CD4-positive, alpha-beta T cell treated with Interleukin-17A for 4 hours (primary cell): ENCODE measurements at places on chromosomes 12 and 14.

DNA sequence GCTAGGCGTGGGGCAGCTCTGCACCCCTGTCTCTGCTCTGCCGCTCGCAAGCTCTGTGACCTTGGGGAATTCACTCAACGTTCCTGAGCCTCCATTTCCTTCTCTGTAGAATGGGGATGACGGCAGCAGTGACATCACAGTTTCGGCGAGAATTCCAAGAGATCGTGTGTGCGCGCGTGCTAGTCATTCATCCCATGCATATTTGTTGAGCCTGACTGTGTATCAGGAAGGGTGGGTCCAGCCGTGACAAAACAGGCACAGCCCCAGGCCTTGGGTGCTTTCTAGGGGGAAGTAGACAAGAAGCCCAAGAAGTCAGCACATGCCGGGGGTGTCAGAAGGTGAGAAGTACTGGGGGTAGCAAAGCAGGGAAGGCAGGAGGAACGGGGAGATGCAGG is 145.6 kb upstream of the NCOR2 start:
- peak; percentile 8 for DNase-seq

- no peak for DNase-seq
These were observed 2.5 kb downstream of the PLEKHG3 start for GRCh38 chr14:64706593-64707193.

DNA sequence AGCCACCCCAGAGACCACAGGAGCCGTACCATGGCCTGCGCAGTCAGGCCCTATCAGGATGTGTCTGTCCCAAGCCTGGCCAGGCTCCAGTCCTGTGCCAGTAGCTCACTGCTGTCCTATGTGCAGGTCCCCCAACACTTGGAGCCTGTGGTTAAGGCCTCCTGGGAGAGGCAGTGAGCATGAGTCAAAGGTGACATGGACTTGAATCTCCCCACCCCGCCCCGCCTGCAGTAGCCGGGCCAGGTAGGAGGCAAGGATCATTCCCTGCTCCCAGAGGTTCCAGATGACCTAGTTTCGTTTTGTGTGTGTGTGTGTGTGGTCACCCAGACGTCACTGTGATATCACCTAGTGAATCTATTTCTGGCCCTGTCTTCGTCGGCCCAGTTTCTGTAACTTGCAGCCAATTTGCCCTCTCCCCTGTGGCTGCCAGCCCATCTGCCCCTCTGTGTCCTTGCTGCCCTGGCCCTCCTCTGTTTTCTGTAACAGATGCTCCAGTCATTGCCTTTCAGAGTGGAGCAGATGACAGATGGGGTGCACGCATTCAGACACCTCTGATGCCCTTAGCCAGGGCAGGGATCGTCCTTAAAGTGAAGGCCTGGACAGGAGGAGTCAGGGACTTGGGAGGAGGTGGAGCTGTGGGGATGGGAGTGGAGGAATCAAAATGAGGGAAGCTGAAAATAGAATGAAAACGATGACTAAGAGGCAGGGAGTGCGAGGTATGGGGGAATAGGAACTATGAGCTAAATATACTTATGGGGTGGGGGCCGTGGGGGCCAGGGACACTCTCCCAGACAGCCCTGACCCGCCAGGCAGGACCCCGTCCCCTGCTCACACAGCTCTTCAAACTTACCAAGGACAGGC is 37.4 kb downstream of the SLC6A12 start:
- no peak for DNase-seq

GRCh38 chr14:30573966-30574365 is 15.0 kb downstream of the G2E3 start:
- DNase-seq, result no peak

GRCh38 chr12:114347861-114348260 is 58.1 kb downstream of the TBX5 start:
- DNase-seq, result no peak

DNA sequence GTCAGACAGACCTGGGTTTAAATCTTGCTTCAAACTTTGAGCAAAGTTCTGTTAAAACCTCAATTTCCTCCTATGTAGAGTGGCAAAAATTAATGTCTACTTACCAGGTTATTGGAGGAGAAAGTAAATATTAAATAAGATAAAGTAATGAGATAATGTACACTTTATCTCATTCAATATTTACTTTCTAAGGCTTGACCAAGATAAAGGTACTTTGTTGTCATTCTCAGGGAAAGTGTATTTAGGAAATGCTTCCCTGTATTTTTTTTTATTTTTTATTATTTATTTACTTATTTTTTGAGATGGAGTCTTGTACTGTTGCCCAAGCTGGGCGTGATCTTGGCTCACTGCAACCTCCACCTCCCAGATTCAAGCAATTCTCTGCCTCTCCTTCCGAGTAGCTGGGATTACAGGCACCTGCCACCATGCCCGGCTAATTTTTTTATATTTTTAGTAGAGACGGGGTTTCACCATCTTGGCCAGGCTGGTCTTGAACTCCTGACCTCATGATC is 4.7 kb downstream of the FAM161B start:
- no peak for DNase-seq

DNA sequence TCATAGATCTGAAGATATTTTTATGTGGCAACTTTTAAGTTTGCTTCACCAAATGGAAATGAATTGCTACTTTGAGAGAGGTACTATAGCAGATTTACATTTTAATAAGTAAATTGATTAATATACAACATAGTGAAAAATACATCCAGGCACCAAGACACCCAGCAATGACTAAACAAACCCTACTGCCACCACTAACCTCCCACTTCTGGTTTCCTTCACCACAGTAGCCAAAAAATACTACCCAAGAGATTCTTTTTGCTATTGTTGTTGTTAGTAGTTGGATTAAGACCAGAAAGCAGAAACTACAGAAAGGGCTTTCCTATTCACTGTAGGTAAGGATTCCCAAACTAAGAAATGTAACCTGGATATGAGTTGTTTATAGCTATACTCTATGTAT is 54.1 kb downstream of the COCH start:
- no peak for DNase-seq

DNA sequence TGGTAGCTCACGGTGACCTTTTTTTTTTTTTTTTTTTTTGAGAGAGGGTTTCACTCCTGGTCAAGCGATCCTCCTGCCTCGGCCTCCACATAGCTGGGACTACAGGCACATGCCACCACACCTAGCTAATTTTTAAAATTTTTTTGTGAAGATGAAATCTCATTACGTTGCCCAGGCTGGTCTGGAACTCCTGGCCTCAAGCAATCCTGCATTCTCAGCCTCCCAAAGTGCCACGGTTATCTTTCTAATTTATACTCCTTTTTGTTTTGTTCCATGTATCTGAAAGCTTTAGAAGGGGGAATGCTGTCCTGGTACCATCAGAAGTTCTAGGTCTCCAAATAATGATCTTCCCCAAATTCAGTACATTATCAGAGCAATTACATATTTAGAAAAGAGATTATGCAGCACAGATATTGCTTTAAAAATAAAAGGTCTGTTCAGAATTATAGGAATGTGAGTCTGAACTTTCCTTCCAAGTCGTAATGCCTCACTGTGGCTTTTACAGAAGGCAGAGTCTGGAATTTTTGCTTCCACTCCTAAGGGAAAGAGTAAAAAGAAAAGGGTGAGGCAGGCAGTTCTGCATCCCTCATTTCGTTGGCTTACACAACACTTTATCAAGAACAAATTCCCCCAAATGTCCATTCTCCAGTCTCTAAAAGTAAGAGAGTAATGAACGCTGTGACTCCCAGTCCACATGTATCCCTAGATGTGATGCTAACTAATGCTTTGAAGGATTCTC is 73.0 kb downstream of the GCH1 start:
- DNase-seq, result no peak

GRCh38 chr12:65432114-65432513 is 153.6 kb downstream of the MSRB3 start:
- no peak for DNase-seq
